Stimulated activated CD4-positive, alpha-beta T cell treated with anti-CD3 and anti-CD28 coated beads, Interleukin-1b, Interleukin-23, amount 100 ng/mL, for 24 hours (primary cell): ENCODE measurements at places on chromosomes 6 and 20.

GRCh38 chr20:25546048-25546447 lies 39.3 kb downstream of the NINL start:
- DNase-seq = no peak

- no peak for DNase-seq
These were observed 37.6 kb upstream of the BLCAP start for GRCh38 chr20:37565134-37565811.

- DNase-seq = no peak
These were observed 777.0 kb downstream of the C6orf118 start for GRCh38 chr6:164532198-164533044.

- no peak for DNase-seq
These were observed 66.8 kb upstream of the BTBD3 start for GRCh38 chr20:11850901-11851300.

GRCh38 chr20:32296412-32296811 lies 19.0 kb downstream of the KIF3B start:
- DNase-seq = no peak
